HTR-8/SVneo (cell line): ENCODE measurements at places on chromosomes 7 and 10.
A peak's percentile ranks its signal among the peaks of the same experiment; 100 is the strongest.

DNA sequence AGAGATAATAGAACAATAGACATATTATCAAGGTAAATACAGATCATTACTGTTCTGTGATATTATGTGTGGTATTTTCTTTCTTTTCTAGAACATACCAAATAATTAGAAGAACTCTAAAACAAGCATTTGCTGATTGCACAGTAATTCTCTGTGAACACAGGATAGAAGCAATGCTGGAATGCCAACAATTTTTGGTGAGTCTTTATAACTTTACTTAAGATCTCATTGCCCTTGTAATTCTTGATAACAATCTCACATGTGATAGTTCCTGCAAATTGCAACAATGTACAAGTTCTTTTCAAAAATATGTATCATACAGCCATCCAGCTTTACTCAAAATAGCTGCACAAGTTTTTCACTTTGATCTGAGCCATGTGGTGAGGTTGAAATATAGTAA, 185.5 kb downstream of the CFTR start:
- DNase-seq, result no peak

DNA sequence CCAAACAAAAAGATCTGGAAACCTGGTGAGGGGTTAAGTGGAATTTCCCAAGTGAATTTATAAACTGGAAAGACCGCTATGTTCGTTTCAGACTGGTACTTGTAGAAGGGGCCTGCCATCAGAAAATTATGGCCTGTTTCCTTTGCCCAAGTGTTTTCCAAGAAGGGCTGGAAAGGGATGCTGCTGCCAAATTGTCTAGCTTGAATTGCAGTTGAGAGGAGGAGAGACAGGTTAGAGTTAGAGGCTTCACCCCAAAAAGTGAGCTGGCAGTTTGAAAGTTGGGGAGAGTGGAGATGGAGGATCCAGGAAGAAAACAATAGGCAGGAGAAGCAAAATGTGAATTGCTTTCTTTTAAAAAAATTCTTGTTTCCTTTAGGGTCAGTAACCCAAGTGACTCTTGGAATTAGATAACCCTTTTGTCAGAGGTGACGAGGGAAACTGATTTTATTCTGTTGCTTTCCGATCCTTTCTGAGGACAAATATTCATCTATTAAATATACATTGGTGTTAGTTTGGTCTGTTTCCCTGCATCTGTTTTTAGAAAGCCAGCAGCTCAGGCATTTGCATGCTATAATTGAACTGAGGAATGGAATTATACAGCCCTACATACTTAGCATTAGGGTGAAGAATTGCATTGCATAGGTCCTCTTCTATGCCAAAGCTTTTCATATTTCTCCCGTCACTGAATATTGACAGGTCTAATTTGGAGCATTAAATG, 82.5 kb upstream of the PRR15 start:
- no peak for DNase-seq

DNA sequence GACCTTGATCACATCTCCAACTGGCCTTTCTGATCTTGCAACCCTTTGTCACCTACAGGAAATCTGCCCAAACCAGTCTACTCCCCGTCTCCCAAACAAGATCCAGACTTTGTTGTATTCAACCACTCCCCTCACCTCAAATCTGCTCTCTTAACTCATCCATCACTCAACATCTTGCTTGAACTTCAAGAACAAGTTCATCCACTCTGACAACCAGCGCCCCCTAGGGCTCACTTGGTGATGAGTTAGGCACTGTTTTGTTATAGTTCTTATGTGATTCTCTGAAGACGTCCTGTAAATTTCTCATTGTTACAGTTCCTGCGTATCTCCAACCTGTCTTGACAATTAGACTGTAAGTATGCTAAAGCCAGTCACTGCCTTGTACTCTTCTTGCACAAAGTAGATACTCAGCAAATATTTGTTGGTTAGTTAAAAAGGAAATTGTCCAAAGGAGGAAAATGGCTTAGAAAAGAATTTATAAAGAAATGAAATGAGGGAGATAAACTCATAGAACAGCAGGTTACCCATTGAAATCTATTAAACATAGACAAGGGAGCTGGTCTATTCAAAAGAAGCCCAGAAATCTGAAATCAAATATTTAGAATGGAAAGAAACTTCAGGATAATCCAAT, 5.3 kb downstream of the FRMD4A start:
- DNase-seq, result no peak

GRCh38 chr10:131907679-131908078, 6.9 kb downstream of the PPP2R2D start:
- DNase-seq, result no peak

GRCh38 chr7:121071132-121071531, 82.6 kb downstream of the CPED1 start:
- DNase-seq, result no peak

DNA sequence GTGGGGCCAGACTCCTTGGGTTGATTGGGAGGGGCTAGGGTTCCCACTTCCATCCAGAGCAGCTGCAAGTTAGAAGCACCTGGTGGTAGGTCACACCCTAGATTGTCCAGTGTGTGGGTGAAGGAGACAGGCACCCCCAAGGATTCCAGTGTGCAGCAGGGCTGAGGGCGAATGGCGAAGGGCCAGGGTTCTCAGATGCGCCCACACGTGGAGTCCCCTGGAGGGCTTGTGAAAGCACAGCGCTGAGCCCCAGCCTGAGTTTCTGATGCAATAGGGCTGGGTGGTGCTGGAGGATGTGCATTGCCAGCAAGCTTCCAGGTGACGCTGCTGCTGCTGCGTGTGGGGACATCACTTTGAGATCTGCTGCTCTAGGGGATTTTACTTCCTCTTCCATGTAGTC, 25.4 kb downstream of the TBATA start:
- no peak for DNase-seq

DNA sequence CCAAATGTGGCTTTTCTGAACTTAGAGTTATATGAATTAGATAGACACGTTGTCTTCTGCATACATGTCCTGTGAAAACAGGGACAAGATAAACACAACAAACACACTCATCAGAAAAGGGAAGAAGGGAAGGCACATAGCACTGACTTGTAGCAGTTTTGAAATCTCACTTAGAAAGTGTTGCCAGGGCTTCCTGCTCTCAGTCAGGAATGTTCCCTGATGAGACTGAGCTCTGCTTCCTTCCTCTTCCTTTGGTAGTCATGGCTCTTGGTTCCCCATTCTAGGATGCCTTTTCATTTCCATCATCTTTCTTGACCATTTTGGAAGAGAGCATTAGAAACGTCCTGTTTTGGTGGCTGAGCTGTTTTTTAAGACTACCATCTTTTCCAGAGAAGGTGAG, 233.8 kb upstream of the LYZL1 start:
- DNase-seq, result no peak

DNA sequence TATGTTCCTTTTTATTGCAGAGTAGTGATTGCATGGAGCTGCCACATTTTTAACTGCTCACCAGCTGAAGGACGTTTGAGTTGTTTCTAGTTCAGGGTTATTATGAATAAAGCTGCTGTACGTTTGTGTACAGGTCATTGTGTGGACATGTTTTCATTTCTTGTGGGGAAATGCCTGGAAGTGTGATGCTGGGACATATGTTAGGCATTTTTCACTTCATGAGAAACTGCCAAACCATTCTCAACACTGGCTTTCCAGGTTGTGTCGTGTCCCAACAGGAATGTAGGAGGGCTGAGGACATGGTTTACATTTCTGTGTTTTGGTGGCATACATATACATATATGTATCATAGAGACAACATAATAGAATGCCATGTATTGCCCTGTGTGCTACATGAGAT, 73.0 kb downstream of the NEURL1 start:
- no peak for DNase-seq

DNA sequence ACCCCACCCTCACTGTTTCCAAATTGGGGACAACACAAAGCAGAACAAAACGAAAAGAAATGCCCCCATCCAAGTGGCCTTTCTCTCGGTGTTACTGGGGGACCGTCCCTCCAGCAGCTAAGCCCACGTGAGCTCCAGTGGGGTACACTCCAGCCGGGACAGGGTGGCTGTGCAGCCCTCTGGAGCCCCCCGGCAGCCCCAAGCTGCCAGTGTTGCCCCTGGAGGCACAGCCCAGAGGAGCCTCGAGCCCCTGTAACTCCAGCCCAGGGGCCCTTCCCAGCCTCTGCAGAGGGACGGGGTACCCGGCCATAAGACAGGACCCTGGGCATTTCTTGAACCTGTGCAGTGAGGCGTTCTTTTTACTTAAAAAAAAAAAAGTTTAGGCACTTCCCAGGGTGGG, 124.5 kb upstream of the KCTD7 start:
- DNase-seq, result no peak

DNA sequence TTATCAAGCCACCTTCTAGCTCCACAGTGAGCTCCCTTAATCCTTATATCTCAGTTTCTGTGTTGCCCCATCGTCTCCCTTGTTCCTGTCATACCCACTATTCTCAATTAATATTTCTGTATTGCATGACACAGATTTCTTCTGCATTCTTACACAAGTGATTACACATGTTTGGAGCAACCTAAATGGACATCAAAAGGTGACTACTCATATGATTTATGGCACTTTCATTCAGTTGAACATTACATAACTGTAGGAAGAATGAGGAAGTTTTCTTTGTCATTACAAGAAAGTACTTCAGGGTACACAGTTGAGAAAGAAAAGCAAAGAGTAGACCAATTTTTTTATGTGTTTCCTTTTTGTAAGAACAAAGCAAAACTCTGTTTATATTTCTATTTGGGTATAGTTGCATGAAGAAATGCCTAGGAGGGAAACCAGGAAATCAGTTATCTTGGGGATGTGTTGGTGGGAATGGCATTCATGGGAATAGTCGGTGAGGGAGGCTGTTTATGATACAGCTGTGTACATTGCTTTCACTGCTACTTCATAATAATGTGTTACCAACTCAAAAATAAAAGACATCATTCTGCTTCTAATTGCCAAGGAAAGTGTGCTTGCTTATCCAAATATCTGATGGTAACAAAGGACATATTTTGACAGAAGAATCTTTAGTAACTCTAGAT, 23.6 kb upstream of the PRSS37 start:
- no peak for DNase-seq

DNA sequence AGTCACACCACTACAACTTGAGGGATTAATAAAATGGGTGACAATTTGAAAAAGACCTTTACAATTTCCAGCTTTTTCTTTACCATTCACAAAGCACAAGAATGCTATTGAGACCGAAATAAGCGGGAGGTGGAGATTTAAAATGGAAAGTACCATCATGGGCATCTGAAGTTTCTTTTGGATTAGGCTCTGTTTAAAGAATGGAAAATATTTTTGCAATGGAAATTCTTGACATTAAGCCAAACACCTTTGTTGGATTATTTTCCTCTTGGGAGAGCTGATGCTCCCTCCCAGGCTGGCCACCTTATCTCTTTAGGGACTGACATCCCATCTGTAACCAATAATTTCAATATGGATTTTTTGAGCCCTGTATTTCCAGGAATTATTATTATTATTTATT, 62.5 kb downstream of the BPGM start:
- DNase-seq, result no peak

GRCh38 chr10:118963933-118964332, 65.6 kb upstream of the NANOS1 start:
- no peak for DNase-seq

DNA sequence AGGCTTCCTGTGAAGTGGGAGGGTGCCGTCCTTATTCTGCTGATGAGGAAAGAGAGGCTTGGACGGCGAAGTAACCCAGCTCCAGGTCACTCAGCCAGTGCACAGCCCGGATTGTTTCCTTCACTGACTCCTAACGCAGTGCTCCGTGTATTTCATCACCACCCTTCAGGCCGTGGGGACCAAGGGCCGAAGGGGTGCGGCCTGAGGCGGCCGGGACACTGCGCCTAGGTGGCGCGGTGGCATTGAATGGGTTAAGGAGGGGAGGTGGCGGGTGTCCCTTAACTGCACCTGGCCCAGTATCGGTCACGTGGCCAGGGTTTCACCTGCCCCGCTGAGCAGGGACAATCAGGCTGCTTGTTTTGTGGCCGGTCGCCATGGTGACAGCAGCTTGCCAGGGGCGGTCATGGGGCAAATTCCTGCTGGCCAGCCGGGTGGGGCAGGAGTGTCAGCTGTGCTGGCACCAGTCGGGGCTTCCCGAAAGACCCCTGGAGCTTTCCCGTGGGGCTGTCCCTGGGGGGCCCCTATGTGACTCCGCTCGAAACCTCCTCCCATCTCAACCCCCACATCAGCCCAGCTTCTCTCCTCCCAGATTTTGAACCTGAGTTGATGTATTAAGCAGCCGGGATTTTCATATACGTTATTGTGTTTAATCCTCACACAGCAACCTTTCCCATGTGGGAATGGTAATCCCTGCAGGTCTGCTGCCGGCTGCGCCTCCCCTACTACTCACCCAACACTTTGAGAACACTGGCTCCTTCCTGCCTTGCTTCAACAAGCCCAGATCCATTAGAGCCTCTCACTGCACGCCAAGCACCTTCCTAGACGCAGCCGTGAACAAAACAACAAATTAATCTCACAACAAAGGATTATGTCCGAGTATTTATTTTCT, 4.4 kb upstream of the ABHD11 start:
- no peak for DNase-seq

DNA sequence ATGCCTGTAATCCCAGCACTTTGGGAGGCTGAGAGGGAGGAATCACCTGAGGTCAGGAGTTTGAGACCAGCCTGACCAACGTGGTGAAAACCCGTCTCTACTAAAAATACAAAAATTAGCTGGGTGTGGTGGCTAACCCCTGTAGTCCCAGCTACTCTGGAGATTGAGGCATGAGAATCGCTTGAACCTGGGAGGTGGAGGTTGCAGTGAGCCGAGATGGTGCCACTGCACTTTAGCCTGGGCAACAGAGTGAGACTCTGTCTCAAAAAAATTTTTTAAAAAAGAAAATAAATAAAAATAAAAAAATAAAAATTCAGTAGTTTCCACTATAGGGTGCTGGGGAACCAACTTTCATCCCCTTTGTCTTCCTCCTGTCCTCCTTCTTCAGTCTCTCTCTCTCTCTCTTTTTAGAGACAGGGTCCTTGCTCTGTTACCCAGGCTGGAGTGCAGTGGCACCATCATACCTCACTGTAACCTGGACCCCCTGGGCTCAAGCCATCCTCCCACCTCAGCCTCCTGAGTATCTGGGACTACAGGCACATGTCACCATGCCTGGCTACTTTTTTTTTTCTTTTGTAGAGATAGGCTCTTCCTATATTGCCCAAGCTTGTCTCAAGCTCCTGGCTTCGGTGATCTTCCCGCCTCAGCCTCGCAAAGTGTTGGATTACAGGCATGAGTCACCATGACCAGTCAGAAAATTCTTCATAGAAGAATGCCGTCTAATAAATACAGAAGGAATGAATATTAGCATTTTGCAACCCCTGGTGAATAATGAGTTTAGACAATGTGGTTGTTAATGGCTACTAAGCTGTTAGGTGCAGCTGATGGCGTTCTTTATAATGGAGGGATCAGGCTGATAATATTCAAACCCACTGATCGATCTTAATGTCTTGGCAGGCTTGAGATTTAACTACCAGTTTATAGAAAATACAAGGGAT, 20.6 kb downstream of the RBM20 start:
- DNase-seq, result peak; percentile 19

DNA sequence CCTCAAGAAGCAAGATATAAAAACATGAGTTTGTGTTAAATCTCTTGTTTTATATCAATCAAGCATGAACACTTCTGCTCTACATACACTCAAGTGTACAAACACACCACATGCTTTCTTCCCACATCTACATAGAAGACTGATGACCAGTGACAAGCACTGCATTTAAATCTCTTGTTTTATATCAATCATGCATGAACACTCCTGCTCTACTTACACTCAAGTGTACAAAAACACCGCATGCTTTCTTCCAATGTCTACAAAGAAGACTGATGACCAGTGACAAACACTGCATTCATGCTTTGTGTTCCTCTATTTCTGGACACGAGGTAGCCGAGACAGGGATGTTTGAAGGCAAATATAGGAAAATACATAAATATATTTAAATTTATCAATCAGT, 642.0 kb upstream of the PFKP start:
- no peak for DNase-seq

GRCh38 chr10:98858525-98858924, 377.1 kb downstream of the HPSE2 start:
- DNase-seq, result no peak
